ENCODE measurements at places on chromosomes 11 and 22.

- no peak for DNase-seq
Observed at GRCh38 chr11:19520681-19521080, 192.0 kb upstream of the NAV2 start.

GRCh38 chr11:81899156-81899555 is 834.5 kb downstream of the FAM181B start:
- DNase-seq: no peak

DNA sequence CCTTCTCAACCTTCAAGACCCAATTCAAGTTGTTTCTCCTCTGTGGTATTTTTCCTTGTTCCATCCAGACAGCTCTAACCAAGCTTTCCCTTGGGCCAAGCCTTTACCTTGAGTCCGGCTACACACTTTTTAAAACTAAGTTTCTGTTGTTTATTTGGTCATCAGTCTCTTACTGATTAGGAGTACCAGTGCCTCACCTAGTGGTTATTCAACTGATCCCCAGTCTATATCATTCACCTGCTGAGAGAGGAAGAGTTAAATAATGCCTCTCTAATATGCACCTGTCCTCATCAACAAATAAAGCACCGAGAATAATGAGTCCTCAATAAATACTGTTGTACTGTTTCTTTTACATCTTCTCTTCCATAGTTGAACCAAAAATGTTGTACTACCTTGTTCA is 160.8 kb downstream of the MSANTD4 start:
- DNase-seq: no peak

- no peak for DNase-seq
Observed at GRCh38 chr22:27203276-27203660, 545.9 kb downstream of the MIAT start.

DNA sequence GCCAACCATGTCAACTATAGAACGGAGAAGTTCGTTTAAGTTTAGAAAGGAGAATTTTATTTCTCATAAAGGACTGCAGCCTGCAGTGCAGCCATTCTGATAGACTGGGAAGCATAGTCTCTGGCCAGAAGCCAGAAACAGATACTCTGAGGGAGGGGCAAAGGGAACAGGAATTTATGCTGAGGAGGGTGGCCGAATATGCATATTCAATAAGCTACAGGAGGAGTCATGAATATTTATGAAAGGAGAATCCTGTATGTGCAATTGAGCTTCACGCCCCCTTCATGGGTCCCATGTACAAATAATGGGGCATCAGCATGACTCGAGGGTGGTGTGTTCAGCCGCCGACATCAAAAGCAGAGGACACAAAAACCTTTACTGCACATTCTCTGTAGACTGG is 199.9 kb downstream of the CWF19L2 start:
- no peak for DNase-seq
